SJSA1 (cell line): ENCODE measurements at places on chromosomes 6 and 20.

DNA sequence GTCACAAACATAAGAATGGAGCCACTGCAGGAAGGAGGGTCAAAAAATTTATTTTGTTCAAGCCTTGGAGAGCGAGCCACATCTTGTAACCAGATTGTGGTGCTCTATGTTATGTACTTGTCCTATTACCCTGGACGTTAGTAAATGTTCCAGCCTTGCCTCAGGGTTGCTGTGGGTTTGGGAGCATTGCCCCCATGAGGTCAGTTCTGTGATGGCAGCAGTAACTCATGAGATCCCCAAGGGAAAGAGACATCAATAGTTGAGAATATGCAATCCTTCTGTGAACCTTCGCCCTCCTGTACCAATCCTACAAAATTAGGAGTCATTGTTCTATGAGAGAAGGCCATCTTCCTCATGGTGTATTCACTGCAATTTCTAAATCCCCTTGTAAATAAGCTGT lies 16.4 kb upstream of the CFAP206 start:
- no peak overlapping the region for H3K4me3 ChIP-seq
- H3K27ac ChIP-seq: no peak overlapping the region
- no peaks in the 10 kb centered on the region for H3K4me1 ChIP-seq
- no peak for DNase-seq
- H3K27me3 ChIP-seq: no peaks in the 10 kb centered on the region

DNA sequence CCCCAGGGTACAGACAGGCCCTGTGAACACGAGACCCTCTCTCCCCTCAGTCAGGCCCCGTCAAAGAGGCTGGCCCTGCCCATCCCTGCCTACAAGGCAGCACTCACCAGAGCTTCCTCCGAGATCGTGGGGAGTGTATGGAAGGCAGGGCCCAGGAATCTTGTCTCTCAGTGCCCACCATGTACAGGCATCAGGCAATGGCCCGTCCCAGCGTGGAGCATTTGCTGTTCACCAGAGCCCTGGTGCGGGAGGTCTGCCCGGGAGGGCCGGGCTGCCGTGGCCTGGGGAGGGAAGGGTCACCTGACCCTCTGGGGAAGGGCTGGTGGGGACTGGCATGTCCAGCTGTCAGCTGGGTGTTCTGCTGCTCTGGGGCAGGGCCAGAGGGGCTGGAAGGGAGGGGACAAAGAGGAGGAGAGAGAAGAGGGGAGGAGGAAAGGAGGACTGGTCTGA lies at the start of gene IP6K3:
TSS of gene IP6K3 (minus strand) at position 255 of the 450 bp plus-strand sequence. CDS start 11,429 bp downstream, outside the sequence.
- peak; percentile 55 for DNase-seq
- H3K36me3 ChIP-seq: no peaks in the 10 kb centered on the region; the same call in 1 of the 2 replicates
- H3K27ac ChIP-seq: peak within 1 kb of the TSS; percentile 53
- H3K27me3 ChIP-seq: no peaks in the 10 kb centered on the region
- H3K4me3 ChIP-seq: peak within 1 kb of the TSS; percentile 35

GRCh38 chr6:97726378-97726777 lies 443.4 kb upstream of the MMS22L start:
- H3K4me1 ChIP-seq: no peaks in the 10 kb centered on the region
- H3K4me3 ChIP-seq: no peak overlapping the region
- no peaks in the 10 kb centered on the region for H3K36me3 ChIP-seq
- no peak overlapping the region for H3K27ac ChIP-seq

DNA sequence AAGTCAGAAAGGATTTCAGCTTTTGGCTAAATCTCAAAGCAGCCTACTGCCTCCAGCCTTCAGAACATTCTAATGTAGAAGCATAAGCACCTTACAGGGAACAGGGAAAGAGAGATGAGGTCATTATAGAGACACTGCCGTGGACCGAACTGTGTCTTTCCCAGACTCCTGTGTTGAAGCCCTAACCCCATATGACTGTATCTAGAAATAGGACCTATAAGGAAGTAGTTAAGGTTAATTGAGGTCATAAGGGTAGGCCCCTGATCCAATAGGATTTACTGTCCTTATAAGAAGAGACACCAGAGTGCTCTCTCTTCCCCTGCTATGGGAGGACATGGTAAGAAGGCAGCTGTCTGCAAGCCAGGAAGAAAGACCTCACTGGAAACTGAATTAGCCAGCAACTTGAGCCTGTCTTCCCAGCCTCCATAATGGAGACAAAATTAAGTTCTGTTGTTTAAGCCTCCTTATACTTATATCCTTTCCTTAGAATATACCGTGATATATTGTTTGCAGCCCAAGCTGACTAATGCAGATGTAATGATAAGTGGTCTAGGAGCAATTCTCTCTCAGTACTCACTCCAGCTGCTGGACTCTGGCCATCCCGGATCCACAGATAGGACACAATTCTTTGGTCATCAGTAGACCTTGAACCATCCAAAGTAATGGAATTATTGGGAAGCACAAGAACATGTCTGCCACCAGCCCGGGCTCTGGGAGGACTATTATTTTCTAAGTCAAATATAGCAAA lies 71.4 kb downstream of the ALDH5A1 start:
- H3K36me3 ChIP-seq: no peaks in the 10 kb centered on the region
- no peaks in the 10 kb centered on the region for H3K4me1 ChIP-seq
- H3K27ac ChIP-seq: no peak overlapping the region
- H3K4me3 ChIP-seq: no peak overlapping the region

GRCh38 chr6:12577124-12577850 lies 139.3 kb upstream of the PHACTR1 start:
- H3K27me3 ChIP-seq: no peaks in the 10 kb centered on the region
- H3K36me3 ChIP-seq: no peaks in the 10 kb centered on the region
- peak overlapping the region; percentile 96 for H3K27ac ChIP-seq
- H3K4me3 ChIP-seq: no peak overlapping the region
- DNase-seq: peak; percentile 66
- H3K4me1 ChIP-seq: peaks cover 95% of the 10 kb centered on the region
